ENCODE measurements at places on chromosomes 4 and X.

- DNase-seq, result no peak
Observed at GRCh38 chr4:139655116-139655515, 10.5 kb upstream of the MGST2 start.

GRCh38 chr4:76902233-76902890, 4.4 kb upstream of the SOWAHB start:
- DNase-seq, result no peak

- no peak for DNase-seq
Observed at GRCh38 chr4:89489338-89489771, 181.8 kb upstream of the GPRIN3 start.

GRCh38 chr4:37667197-37668100, 18.7 kb downstream of the RELL1 start:
- DNase-seq, result no peak

- peak; percentile 7 for DNase-seq
Observed at GRCh38 chr4:165326831-165327210, 648 bp upstream of the MSMO1 start.

GRCh38 chrX:10350221-10350620, 193.4 kb downstream of the CLCN4 start:
- DNase-seq, result no peak

DNA sequence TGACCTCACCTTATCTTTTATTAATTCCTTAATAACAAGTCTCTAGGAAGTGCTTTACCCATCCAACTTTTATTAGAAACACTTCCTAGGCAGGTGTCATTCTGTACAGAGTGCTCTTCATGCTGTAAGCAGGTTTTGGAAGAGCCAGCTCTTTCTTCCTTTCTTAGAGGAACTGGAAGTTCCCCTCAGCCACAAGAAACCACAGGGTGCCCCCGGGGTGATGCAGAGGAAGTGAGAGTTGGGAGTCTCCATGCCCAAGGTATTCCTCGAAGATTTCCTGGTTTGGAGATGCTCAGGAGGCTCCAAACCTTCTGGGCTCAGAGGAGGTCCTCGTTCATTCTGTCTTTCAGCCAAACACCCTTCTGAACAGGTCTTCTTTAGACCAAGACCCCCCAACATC, 83.8 kb downstream of the EGF start:
- DNase-seq, result no peak

DNA sequence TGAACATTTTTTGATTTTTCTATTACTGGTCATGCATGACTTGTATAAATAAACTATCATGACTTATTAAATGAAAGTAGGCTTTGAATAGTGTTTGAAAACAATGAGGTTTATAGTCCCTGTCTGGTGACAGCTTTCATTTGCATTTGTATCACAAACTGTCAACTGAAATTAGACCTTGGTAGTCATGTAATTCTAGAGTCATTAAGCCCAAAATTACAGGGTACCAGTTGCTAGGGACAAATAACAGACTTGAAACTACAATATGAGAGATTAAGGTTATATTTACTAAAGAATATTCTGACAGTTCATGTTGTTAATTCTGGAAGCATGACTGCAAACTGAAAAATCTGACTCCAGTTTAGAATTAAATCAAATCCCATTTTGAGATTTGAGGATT, 9.2 kb upstream of the VAMP7 start:
- no peak for DNase-seq

- DNase-seq, result no peak
Observed at GRCh38 chr4:152117933-152118507, 357.2 kb upstream of the GATB start.

DNA sequence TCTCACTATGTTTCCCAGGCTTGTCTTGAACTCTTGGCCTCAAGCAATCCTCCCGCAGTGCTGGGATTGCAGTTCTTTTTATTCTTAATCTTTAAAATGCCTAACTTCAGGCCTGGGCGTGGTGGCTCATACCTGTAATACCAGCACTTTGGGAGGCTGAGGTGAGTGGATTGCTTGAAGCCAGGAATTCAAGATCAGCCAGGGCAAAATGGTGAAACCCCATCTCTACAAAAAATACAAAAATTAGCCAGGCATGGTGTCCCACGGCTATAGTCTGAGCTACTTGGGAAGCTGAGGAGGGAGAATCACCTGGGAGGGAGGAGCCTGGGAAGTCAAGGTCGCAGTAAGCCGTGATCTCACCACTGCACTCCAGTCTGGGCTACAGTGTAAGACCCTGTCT, 45.9 kb downstream of the PLS3 start:
- DNase-seq, result no peak

DNA sequence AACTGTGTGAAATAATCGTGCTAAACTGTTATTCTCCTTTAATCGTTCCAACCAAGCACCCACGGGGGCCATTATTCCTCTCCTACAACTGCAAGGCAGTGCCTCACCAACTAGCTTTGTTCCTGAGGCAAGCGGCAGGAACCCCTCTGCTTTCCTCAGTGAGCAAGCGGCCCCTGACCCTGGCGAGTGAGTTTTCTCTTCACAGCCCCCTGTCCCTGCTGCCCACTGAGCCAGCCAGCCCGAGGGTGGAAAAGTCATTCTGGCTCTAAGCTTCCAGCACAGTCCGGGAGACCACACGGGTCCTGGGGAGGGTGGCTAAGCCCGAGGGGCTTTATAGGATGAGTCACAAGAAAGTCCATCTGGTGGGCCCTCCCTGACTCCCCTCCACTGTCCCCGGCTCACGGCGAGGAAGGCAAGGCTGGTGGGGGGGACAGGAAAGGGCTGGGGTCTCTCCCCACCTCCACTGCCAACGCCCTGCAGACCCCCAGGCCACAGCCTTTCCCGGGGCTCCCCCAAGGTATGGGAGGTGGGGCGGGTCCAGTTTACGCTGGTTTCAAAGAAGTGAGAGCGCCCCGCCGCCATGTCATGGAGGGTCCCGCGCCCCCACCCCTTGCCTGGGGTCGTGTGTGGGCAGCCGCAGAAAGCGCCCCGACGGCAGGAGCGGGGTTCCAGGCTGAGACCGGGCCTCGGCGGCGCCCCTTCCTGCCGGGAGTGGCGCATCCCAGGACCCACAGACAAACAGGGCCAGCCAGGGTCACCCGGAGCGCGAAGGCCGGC, 45.0 kb downstream of the CPLX1 start:
- DNase-seq, result no peak

DNA sequence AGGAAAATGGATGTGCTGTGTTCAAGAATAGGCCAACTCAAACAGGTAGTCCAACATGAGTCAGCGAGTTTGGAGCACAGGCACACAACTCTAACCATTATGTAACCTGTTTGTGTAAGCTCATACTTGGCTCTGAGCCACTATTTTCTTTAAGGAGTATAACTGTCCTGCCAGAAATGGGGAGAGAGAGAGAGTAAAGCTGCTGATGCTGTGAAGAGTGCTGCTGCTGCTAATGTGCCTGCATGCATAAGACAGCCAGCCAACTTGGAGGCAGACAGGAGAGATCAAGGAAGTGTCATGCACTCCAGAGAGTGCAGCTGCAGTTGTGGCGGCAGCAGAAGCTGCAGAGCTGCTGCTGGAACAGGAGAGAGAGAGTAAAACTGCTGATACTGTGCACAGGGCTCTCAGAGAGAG, 11.7 kb upstream of the STATH start:
- no peak for DNase-seq

GRCh38 chrX:120749141-120749846, 119.4 kb upstream of the C1GALT1C1 start:
- DNase-seq, result no peak

GRCh38 chr4:155889031-155889793, 14.3 kb upstream of the TDO2 start:
- no peak for DNase-seq

DNA sequence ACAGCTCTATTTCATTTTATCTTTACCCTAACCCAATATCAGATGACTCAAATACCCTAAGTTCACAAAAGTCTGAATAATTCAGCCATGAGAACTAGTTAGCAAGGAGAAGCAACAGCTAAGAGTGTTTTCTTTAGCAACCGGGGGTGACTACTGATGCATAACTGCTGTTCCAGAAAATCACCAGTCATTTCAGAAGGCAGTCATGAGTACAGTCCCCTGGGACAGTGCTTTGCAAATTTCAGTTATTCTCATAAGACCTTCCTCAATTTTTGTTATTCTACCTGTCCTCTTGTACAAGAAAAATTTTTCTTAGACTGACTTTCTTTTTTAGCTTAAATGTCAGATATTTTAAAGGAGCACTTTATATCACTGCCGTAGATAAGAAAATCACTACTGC, 16.4 kb downstream of the BANK1 start:
- DNase-seq, result no peak

GRCh38 chr4:102625232-102625930, 124.2 kb downstream of the NFKB1 start:
- peak; percentile 1 for DNase-seq

DNA sequence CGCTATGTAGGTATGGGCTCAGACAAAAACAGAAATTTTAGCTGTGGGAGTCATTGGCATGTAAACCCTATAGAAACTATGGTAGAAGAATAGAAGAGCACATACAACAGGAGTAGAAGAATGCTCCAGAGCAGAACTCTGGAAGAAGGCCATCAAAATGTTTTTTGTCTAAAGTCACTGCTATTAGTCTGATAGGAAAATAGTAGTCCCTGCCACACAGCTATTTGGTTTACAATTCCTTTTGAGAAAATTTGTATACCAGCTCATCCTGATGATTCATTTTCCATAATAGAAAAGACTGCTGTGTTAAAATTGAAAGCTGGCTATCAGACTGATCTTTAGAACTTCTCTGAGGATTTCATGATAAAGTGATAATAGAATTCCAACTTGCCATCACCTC, 32.8 kb upstream of the ADAD1 start:
- DNase-seq, result no peak

GRCh38 chr4:172819353-172819752, 349.3 kb upstream of the GALNT7 start:
- no peak for DNase-seq

GRCh38 chrX:143336261-143336660, 181.0 kb downstream of the SPANXN3 start:
- no peak for DNase-seq

- no peak for DNase-seq
Observed at GRCh38 chrX:97787849-97788248, 904.1 kb downstream of the RPA4 start.

- DNase-seq, result no peak
Observed at GRCh38 chr4:166989886-166990285, 244.4 kb downstream of the SPOCK3 start.

GRCh38 chrX:15679246-15679645, 14.6 kb upstream of the CLTRN start:
- no peak for DNase-seq

- no peak for DNase-seq
Observed at GRCh38 chrX:121258545-121258944, 211.1 kb downstream of the GLUD2 start.

DNA sequence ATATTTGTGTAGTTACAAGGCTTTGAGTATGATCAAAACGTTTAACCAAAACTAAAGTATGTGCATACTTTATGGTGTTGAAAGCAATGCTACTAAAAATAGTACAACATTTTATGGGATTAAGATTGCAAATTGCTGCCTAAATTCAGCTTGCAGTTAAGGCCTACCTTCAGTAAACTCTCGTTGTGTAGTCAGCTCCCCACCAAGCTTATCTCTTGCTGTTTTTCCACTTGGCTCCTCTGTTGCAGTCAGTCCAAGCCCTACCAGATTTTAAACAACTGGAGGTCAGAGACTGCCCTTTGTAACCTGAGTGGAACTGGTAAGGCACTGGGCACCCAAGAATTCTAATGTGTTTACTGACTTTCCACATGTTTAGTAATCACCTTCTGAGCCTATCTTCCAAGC, 25.7 kb downstream of the AFF1 start:
- no peak for DNase-seq

GRCh38 chrX:46601283-46601682, 27.7 kb downstream of the CHST7 start:
- no peak for DNase-seq

GRCh38 chrX:46856483-46856882, 19.6 kb downstream of the RP2 start:
- no peak for DNase-seq

- DNase-seq, result no peak
Observed at GRCh38 chr4:156974264-156974663, 2.7 kb upstream of the PDGFC start.

GRCh38 chr4:94519019-94519418, 67.3 kb downstream of the PDLIM5 start:
- DNase-seq, result no peak

DNA sequence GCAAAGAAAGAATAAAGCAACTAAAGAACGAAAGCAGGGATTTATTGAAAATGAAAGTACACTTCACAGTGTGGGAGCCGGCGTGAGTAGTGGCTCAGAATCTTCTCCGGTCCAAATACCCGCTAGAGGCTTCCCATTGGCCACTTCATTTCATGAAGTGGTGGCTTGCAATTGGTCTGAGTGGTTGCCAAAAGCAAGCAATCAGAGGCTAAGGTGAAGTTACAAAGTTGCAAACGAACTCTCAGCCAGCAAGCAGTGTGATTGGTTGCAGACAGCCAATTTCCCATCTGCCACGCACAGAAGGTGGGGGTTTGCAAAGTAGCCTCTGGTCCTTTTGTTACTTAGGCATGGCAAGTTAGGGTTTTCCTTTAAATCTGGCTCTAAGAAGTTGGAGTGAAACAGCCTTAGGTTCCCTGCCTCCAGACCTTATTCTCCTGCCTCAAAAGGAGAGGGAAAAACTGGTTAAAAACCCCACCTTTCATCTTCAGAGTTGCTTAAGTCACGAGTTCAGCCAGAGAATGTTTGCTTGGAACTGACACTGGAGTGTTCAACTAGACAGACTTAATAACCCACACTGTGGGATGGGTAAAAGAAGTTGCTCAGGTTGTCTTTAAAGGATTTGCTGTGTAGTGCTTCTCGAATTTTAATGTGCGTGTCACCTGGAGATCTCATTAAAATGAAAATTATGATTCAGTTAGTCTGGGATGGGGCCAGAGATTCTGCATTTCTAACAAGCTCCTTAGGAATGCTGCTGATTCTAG, 6.9 kb upstream of the CLOCK start:
- no peak for DNase-seq

DNA sequence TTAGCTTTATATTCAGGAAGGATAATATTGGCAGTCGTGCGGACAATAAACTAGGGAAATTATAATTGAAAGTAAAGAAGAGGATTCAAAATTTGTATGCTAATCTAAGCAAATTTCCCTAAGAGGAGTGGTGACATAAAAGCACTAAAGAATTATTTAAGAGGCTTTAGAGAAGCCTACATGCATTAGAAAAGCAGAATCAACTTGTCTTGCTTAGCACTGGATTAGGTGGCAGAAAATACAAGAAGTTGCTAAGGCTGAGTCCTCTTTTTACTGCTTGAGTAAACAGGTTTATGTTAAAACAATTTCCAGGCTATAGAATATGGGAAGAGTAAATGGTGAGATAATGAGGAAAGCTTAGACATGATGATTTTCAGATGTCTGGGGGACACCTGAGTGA, 991.5 kb downstream of the PCDH18 start:
- DNase-seq, result no peak

- DNase-seq, result no peak
Observed at GRCh38 chr4:158802914-158803313, 34.1 kb downstream of the FNIP2 start.

DNA sequence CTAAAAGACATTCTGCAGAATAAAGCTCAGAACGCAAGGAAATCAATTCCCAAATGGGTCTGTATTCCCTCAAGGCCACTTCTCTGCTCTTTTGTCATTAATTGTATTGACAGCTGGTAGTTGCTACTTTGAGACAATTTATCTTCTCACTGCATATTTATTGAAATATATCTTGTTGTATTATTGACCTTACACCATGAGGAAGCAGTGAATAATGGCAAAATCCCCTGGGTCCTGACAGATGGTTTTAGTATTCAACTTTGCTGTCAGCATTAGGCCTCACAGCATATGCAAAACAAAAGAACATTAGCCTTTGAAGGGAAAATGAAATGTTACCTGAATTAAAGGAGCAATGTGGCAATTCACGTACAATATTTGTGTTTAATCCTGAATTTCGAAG, 406.1 kb upstream of the TRAM1L1 start:
- no peak for DNase-seq

GRCh38 chr4:3346146-3346545, 53.3 kb downstream of the RGS12 start:
- no peak for DNase-seq

All from activated gamma-delta T cell (primary cell).